Uterus (tissue), 4 donors: ENCODE measurements at places on chromosomes 13 and 19. TPM values are rescaled to one million over a fixed set of nuclear protein-coding genes. Genes with fewer than 3 reads are reported as not detected.

GRCh38 chr19:55678121-55678671 lies 3.2 kb downstream of the EPN1 start:
- DNase-seq: no peak

DNA sequence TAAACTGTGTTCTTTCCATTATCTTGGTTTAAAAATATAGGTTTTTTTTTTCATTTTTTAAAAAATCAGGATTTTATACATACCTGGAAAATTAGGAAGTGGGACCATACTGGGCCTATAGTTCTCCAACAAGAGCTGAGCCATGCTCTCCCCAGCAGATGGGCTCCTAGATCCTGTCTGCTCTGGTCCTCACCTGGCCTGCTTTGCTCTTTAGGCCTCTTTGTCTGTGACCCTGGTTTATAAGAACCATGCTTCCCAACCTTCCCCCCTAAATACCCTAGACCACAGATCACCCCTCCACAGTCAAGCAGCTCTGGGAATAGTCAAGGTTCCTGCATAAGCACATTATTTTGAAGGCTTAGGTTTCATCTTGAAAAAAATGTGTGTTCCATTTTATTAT lies 185.0 kb upstream of the TSHZ3 start:
- no peak for DNase-seq

DNA sequence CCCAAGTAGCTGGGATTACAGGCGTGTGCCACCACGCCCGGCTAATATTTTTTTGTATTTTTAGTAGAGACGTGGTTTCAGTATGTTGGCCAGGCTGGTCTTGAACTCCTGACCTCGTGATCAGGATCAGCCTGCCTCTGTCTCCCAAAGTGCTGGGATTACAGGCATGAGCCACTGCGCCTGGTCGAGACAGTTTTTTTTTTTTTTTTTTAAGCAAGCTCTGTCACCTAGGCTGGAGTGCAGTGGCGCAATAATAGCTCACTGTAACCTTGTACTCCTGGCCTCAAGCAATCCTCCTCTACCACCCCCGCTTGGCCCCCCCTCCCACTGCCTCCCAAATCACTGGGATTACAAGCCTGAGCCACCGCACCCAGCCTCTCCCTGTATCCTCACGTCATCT lies 6.4 kb upstream of the MAP2K7 start:
- DNase-seq: no peak

MEIOSIN gene
- not detected for total RNA-seq

MEIS3 gene
- 97.6 TPM for total RNA-seq
